Caki2 (cell line): ENCODE measurements at places on chromosomes 6 and 20.
A peak's percentile ranks its signal among the peaks of the same experiment; 100 is the strongest.

DNA sequence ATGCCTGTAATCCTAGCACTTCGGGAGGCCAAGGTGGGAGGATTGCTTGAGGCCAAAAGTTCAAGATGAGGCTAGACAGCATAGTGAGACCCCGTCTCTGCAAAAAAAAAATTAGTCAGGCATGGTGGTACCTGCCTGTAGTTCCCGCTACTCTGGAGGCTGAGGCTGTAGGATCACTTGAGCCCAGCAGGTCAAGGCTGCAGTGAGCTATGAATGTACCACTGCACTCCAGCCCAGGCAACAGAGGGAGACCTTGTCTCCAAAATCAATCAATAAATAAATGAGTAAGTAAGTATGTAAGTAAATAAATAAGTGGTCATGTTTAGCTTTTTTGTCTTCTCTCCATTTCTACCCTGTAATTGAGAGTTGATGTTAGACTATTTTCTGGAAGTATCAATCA lies 336.8 kb downstream of the FARS2 start:
- no peak for DNase-seq

DNA sequence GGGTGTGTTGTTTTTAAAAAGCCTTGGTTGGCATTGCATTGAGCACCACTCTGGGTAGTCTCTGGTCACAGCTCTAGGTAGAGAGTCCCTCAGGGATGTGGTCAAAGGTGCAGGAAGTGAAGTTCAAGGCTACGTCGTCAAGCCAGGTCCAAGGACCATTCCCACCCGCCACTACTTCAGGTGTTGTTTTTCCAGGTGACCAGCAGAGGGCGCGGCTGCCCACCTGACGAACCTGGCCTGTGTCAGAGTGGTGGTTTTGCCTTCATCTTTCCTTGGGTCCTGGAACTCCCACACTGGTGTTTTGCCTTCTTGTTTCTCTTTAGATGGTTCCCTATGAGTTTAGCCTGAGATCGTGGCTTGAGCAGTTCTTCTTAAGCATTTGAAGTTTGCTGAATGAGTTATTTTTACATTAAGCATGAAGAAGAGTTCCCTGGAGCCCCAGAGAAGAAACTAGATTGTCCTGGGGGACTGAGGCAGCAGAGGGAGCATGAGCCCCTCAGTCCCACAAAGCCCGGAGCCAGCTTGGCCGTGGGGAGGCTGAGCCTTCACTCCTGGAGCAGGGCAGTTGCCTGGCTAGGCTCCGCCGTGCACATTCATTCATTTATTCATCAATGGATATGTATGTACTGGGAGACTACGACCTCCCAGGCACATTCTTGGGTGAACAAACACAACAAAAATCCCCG lies 5.6 kb upstream of the PHACTR3 start:
- DNase-seq: peak; percentile 35

DNA sequence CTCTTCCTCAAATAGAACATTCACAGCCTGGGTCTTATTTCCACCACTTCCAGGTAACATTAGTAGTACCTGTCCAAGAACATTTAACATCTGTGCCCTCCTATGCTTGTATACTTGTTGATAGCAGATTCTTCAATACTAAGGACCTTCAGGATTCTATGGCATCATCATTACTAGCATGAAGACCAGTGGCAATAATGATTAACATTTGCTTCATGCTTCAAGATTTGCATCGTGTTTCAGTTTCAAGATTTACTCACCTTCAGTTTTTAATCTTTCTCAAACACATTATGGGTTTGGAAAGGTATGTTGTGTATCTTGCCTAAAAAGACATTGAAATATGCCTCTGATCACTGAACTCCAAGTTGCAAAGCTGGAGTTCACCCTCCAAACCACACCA lies 412.8 kb upstream of the NRSN1 start:
- no peak for DNase-seq

GRCh38 chr6:134464690-134465411 lies 146.9 kb upstream of the SGK1 start:
- DNase-seq: peak; percentile 25

- DNase-seq: no peak
Observed at GRCh38 chr6:140486450-140487361, 1112.3 kb upstream of the CITED2 start.

GRCh38 chr6:137240168-137240567 lies 21.0 kb upstream of the IFNGR1 start:
- DNase-seq: no peak
